ENCODE measurements at places on chromosomes 7 and 10.
A peak's percentile ranks its signal among the peaks of the same experiment; 100 is the strongest.

- DNase-seq: no peak
Measured at GRCh38 chr7:44894888-44895580, 9.7 kb upstream of the PURB start.

DNA sequence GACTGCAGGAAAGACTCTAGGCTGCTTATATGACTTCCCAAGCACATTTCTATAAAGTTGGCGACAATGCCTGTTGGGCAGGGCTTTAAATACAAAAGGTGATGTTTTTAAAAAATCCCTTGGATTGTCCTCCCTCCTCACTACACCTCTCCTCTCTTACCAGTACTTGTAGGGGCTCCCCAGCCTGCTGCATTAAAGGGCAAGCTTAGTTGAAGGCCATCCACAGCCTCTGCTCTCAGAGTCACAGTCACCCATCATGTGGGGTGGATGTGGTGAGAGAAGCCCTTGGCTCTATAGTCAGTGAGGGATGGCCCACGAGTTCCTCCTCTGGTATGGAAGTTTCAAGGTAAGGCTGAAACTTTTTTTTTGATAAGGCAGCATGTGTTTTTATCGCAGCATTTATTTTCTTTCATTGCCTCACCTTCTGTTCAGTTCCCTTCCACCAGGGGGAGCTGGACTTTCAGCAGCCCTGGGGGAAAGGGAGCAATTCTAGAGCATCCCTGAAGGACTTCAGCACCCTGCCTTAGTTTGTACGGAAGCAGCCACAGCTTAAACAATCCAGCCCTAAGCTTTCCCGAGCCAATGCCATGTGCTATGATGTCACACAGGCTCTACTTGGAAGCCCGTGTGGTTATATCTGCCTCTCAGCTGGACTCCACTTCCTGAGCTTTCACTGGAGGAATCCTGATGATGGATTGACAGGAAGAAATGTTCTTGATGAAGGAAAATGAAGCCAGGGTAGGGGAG lies 131.9 kb downstream of the CALCR start:
- DNase-seq: peak; percentile 37

GRCh38 chr7:120856621-120857352 lies 1.2 kb downstream of the TSPAN12 start:
- DNase-seq: peak; percentile 1

GRCh38 chr7:138032770-138033169 lies 30.9 kb upstream of the CREB3L2 start:
- no peak for DNase-seq

GRCh38 chr7:37920849-37921805 lies 687 bp downstream of the EPDR1 start:
- no peak for DNase-seq
